Left kidney (tissue), 8 donors: ENCODE measurements at places on chromosomes 2 and 18. TPM values are rescaled to one million over a fixed set of nuclear protein-coding genes. Genes with fewer than 3 reads are reported as not detected.

DNA sequence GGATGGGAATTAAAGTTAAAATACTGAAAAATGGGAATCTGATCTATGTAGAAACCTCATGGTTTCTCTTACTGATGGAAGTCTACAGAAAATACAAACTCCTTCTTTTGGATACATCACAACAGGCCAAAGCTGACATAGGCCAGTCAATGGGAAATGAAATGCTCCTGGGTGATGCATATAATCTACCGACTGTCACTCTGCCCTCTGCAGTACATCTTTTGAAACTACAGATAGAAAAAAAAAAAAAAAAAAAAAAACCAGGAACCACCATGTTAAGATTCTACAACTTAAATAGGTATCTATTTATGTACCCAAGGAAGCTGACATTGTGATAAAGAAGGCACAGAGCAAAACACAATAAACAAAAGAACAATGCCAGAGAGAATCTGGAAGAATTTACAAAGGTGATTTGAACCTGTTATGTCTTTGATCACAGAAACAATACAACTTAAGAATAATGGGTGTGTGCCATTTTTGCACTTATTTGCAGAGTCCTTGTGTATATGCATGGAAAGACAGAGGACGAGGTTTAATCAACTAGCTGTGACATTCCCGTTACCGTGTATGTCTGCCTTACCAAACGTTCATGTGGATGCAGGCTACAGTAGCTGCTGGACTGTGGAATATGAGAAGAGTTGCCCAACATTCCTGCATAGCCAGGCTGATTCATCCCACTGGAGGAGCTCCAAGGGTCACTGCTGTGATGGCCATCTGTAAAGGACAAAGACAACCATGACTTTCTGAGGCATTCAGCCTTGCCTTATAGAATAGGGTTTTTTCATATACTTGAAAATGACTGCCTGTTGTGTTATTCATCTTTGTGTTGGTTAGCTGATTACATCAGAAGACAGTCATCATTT is 312.7 kb downstream of the TCF4 start:
- no peak for DNase-seq

GRCh38 chr2:126700677-126701076 is 44.7 kb downstream of the GYPC start:
- DNase-seq: no peak

- DNase-seq: no peak
Observed at GRCh38 chr2:218734190-218734975, 23.7 kb downstream of the TTLL4 start.

DNA sequence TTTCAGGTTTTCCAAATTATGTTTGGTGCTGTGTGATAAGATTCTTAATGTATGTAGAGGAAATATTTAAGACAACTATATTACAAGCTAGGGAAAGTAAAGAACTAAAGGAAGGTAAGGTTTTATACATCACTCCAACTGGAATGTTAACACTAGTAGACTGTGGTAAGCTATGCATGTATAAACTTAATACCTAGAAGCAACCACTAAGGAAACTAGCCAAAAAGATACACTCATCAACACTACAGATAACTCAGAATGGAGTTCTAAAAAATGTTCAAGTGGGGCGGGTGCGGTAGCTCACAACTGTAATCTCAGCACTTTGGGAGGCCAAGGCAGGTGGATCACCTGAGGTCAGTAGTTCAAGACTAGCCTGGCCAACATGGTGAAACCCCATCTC is 37.8 kb upstream of the MALL start:
- no peak for DNase-seq

DNA sequence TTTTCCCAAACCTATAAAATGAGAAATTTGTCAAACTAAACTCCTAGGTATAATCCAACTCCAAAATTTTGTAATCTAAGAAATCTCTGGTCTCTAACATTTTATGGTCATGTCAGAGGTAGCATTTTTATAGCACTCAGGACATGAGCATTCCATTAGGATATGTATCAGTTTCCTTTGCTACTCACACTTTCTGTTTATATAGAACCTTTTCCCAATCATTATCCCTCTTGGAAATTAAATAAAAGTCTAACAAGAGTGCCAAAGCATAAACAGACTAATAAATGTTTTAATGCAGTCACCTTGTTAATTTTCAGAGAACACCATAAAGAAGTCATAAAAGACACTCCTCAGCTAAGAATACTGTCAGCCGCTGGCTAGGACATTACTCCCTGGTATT is 300.0 kb upstream of the CWC22 start:
- no peak for DNase-seq

DNA sequence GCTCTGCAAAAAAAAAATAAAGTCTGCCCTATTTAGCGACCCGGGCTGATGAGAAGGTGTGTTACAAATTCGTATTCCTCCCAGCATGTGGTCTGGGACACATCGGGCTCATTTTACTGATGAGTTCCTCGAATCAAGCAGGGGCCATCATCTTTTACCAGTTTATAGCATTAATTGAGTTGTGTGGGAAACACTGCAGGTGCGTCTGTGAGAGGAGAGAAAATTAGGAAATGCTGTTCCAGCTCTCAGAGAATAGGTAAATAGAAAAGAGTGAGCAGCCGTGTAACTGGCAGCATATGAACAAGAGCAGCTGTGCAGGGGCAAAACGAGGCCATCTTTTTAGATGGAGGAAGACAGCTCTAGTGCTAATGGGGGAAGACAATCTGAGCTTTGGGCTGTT is 216.7 kb downstream of the SETBP1 start:
- DNase-seq: no peak

DNA sequence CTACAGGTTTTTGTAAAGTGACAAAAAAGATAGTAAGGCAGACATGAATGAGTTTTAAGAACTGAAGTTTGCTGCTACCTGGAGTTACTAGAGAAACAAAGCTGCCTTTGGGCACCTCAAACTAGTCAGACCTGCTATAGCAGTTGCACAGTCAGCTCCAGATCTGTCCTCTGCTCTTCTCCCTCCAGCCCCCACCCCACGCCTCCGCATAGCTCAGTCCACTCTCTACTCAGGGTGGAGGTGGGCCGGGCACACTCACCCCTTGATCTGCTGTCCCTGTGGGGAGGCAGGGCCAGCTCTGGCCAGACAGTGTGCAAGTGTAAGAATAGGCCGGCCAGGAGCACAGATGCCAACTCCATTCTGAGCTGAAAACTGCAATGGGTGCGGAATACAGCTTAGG is 4.1 kb downstream of the SERTAD2 start:
- no peak for DNase-seq

- DNase-seq: no peak
Observed at GRCh38 chr18:62399781-62400308, 74.7 kb downstream of the TNFRSF11A start.

DNA sequence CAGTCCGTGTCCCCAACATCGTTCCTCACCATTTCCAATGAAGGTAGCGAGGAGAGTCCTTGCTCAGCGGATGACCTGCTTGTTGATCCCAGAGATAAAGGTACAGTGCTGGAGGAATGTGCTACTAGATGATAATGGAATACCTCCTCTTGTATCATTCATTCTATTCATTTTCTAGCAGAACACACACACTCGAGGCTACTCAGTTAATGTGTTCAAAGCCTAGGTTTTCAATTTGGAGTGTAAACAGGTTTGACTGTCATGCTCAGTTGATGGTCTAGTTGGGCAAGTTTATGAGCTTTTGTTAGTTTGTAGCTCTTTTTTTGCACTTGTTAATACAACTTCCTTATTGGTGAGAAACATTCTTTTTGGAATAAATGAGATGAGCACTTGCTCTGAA is 114.2 kb downstream of the ICA1L start:
- DNase-seq: no peak

GRCh38 chr2:121579309-121579708 is 48.6 kb downstream of the RNU4ATAC start:
- no peak for DNase-seq

GRCh38 chr2:171813126-171813525 is 80.9 kb downstream of the SLC25A12 start:
- DNase-seq: no peak

DNA sequence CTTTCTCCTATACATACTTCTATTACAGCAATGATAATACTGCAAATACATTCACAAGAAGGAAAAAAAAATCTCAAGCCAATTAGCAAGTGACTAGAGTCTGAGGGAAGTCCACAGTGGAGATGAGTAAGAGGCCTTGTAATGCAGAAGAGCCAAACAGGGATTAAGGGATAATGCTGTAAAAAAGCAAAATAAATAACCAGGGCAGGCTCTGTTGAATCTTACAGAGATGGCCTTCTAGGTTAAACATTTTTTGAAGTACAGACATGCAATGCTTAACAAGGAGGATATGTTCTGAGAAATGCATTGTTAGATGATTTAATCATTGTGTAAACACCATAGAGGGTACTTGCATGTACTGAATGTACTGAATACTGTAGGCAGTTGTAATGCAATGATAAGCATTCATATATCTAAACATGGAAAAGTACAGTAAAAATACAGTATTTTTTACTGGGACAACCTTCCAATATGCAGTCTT is 122.1 kb upstream of the RMDN2 start:
- DNase-seq: no peak

The SMC6 gene
- polyA plus RNA-seq: 49.2 TPM

The IFIH1 gene
- 6.1 TPM for polyA plus RNA-seq

The CRYGD gene
- polyA plus RNA-seq: not detected

The CNTNAP5 gene
- 0.03 TPM for polyA plus RNA-seq

The CAVIN2 gene
- 30.0 TPM for polyA plus RNA-seq

The ABCB11 gene
- 0.10 TPM for polyA plus RNA-seq
